ENCODE measurements at places on chromosomes 2 and 18. TPM values are rescaled to one million over a fixed set of nuclear protein-coding genes. Genes with fewer than 3 reads are reported as not detected.

APOB gene
- 6.2 TPM for polyA plus RNA-seq

CCBE1 gene
- 1.0 TPM for polyA plus RNA-seq

NRP2 gene
- 11.4 TPM for polyA plus RNA-seq

KCNS3 gene
- polyA plus RNA-seq, result 1.5 TPM

ADCYAP1 gene
- 1.7 TPM for polyA plus RNA-seq

PECR gene
- 20.0 TPM for polyA plus RNA-seq

CCL20 gene
- 3.4 TPM for polyA plus RNA-seq

MATN3 gene
- polyA plus RNA-seq, result 0.36 TPM

RTP5 gene
- polyA plus RNA-seq, result not detected

GAREM1 gene
- polyA plus RNA-seq, result 3.6 TPM

IRS1 gene
- 3.7 TPM for polyA plus RNA-seq

TDRD15 gene
- not detected for polyA plus RNA-seq

CAPN13 gene
- 2.5 TPM for polyA plus RNA-seq

IL37 gene
- not detected for polyA plus RNA-seq

GPR35 gene
- 0.60 TPM for polyA plus RNA-seq

APCDD1 gene
- 400 TPM for polyA plus RNA-seq

EFHD1 gene
- polyA plus RNA-seq, result 18.9 TPM

GCG gene
- polyA plus RNA-seq, result 258 TPM

HOXD12 gene
- polyA plus RNA-seq, result not detected

GAD1 gene
- polyA plus RNA-seq, result 0.04 TPM

SNX17 gene
- 101 TPM for polyA plus RNA-seq

PROKR1 gene
- polyA plus RNA-seq, result 0.56 TPM

ANKRD62 gene
- polyA plus RNA-seq, result 0.03 TPM

CTAGE1 gene
- polyA plus RNA-seq, result not detected

FAM228A gene
- 4.0 TPM for polyA plus RNA-seq

ELMOD3 gene
- 27.1 TPM for polyA plus RNA-seq

ATP6V1C2 gene
- 0.82 TPM for polyA plus RNA-seq

KCNIP3 gene
- 2.4 TPM for polyA plus RNA-seq

SLC23A3 gene
- 0.64 TPM for polyA plus RNA-seq

PTPRN gene
- polyA plus RNA-seq, result not detected

C2orf78 gene
- not detected for polyA plus RNA-seq

VWA3B gene
- not detected for polyA plus RNA-seq

PRSS56 gene
- polyA plus RNA-seq, result not detected

HOXD4 gene
- polyA plus RNA-seq, result 3.8 TPM

GPR148 gene
- polyA plus RNA-seq, result not detected

GPR55 gene
- polyA plus RNA-seq, result 0.18 TPM

TGFA gene
- polyA plus RNA-seq, result 1.8 TPM

CFAP210 gene
- polyA plus RNA-seq, result 0.05 TPM

STPG4 gene
- not detected for polyA plus RNA-seq
